PC-3 (cell line): ENCODE measurements at places on chromosomes 6 and 20.
A peak's percentile ranks its signal among the peaks of the same experiment; 100 is the strongest.

DNA sequence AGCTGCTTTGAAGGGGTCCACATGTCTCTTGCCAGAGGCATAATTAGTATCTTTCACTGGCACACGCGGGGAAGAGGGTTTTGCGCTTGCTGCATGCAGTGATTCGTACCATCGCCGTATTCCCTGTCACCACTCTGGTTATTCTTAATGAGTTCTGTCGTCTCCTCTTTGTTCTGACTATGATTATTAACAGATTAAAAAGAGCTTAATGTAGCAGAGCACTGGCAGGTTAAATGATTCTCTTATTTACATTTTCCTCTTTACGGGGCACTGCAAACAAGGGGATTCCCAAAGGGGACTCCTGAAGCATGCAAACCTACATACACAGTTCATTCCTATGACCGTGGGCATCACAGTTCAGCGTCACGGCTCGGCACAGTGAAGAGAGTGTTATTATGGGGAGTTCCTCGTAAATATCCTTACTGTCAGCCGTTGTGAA is 204.8 kb downstream of the DTNBP1 start:
- DNase-seq, result no peak

DNA sequence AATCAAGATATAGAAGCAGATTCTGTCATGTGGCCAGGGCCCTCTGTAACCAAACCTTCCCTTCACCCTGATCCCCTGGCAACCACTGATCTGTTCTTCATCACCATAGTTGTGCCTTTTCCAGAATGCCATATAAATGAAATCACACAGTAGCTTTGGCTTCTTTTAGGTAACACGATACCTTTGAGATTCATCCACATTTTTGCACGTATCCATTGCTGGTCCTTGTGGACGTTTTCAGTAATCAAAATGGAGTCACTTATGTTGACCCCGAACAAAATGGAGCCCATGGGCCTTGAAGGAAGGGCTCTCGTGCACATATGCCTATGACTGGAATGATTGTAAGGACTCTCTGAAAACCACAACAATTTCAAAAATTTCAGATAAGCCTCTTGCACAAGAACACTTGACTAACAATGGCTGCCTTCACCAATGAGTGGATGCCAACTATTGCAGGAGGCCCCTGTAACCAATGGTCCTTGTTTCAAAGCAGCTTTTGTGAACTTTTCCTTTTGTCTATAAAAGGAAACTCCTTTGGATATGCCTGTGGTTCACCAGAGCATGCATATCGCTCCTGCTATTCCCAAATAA is 84.3 kb upstream of the RALY start:
- DNase-seq, result peak; percentile 60

DNA sequence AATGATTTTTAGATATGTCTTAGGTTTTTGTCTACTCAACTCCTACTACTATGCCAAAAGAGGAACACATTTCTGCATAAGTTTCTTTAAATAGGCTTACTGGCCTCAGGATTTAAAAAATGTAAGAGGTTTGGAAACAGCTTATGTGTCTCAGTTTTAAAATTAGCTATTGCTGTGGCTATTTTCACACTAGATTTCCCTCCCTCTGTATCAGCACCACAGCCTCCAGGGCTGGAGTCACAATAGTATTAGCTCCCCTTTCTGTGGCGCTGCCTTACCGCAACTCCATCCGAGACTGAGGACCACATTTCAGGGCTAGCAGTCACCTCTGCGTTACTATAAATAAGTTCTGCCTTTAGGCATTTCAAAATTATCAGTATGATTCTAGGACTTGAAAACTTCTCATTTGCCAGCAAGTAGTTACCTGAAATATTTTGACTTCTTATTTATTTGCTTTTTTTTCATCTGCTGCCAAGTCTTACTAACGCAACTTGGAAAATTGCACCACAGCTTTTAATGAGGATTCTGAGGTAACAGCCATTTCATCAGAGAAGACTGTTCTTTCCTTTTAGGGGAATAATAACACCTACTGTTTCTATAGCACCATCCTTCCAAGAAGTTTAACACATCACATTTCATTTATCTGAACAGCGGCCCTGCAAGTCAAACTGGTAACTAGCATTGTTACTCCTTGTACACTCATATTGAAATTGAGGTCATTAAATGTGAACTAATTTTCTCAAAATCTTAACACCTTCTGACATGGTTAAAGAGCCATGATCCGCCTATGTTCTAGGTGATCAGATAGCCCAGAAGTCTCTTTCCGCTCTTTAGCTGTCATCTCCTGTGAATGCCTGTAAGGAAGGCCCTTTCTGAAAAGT is 105.9 kb downstream of the GJA10 start:
- DNase-seq, result no peak

GRCh38 chr6:131920656-131921055 is 30.5 kb downstream of the CCN2 start:
- no peak for DNase-seq

DNA sequence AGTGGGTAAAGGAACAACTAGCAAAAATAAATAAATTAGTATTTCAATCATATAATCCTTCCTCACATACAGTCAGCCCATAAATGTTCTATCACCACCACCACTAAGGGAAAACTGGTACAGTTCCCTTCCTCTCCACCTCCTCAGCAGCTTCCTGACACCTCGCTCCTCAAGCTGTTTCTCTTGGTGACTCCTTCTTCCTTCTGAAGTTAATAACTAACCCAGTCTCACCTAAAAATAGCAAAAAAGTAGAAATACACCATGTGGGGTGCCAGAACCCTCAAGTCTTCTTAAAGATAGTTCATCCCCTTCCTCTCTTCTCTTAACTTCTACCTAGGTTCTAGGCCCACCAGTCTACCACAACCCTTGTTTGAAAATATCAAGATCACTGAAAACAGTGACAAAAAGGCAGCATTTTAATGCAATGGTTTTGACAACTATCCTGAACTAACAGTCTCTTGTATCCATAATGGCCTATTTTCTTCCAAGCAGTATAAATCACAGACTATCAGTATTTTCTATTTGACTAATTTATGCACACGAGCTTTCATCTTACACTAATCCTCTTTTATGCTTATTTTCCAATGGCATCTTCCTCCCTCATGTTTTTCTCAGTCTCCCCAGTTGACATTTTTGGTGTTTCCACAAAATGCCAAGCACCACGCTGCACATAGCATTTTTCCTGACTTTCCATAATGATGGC is 85.5 kb downstream of the KHDC1L start:
- no peak for DNase-seq

- no peak for DNase-seq
Measured at GRCh38 chr6:87922947-87923330, 124.7 kb upstream of the SPACA1 start.

DNA sequence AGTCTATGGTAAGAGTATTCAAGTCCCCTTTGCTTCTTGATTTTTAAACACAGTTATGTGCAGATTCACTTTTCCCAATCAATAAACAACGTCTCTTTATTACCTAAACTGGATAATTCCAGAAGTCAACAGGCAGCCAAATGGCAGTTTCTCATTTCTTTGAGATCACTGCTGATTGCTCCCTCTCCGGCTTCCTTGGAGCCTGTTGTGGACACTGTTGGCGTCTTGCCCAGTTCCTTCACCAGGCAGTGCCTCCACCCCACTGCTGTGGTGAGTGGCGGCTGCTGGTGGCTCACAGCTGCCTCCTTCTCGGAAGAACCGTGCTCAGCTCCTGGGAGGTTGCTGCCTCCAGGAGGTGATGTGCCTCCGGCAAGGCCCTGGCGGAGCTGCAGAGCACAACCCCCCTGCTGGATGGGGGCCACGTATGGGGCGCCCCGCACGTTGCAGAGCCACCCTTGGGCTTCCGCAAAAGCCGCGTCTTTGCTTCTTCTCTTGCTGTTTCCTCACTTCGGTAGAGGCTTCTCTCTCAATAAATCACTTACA is 105.1 kb upstream of the CNKSR3 start:
- DNase-seq, result peak; percentile 72

GRCh38 chr20:5127859-5128424 is 1.1 kb downstream of the CDS2 start:
- no peak for DNase-seq

DNA sequence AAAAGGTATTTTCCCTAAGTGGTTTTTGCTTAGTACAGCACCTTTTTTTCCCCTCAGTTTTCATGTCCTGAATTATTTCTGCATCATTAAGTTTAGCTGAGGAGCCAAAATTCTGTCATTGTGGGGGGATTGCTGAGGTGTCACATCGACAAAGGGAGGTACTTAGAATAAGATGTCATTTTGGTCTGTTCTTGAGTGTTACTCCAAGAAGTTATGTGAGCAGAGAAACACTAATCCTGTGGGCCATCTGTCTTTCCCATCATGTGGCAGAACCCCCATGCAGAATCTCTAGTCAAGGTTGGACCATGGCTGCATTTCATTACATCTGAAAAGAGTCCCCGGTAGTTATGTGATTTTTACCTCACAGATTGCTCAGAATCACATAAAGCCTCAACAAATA is 167.8 kb upstream of the CENPW start:
- DNase-seq, result no peak

DNA sequence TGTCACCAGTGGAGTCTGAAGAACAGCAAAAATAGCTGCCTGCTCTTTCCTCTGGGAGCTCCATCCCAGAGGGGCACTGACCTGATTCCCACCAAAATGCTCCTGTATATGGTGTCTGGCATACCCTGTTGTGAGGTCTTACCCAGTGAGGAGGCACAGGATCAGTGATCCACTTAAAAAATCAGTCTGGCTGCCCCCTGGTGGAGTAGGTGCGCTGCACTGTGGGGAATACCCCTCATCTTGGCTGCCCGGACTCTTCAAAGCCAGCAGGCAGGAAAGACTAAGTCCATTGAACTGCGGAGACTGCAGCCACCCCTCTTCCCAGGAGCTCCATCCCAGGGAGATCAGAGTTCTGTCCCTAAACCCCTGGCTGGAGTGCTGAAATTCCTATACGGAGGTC is 230.9 kb upstream of the HTR1E start:
- peak; percentile 3 for DNase-seq

DNA sequence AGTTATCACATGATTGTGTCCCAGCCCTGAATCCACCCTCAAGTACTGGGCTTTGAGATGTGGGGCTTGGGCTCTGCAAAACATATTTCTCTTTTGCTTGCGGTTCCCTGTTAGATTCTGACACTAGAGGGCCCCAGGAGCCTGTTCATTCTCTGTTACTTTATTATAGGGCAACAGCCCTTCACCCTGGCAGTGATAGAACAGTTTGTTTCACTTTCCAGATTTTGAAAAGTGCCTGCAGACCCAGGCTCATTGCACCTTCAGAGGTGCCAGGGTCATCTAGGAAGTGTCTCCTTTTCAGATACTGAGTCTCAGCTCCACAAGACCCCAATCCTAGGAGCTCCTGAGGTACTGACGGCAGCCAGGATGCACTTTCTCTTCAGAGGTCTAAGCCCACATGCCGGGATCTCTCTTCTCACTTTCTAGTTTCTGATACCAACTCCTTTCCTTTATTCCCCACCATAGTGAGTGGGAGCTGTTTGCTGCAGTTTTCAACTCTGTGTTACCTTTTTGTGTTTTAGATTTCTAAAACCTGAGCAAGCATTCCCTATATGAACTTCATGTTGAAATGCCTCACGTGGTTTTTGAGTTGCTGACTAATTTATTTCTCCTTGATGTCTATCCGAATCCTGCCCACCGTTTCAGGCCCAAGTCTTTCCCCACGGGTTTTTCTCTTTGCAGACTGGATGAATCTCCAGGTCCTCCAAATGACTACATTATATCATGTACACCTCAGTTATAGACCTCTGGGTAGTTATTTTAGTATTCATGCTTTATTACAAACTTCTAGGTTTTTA is 10.9 kb downstream of the ABT1 start:
- peak; percentile 78 for DNase-seq

GRCh38 chr20:11114382-11114781 is 440.6 kb upstream of the JAG1 start:
- DNase-seq, result no peak

DNA sequence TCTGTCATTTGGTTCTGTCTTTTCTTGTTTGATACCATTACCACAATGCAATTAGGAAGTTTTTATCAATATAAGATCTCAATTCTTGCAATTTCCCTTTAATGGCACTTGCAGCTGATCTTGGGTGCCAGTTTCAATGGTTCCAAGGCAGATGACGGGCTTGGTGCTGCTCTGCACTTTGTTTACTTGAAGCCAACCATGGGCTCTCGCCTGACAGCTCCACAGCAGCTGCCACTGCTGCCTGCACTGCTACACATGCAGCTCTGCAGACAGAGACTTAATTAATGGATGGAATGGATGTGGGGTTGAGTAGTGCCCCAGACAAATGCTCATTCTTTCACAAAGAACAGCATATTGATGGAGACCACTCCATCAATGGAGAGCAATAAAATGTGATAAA is 1024.3 kb upstream of the EPHA7 start:
- no peak for DNase-seq

- DNase-seq, result no peak
Measured at GRCh38 chr6:138229072-138229471, 10.8 kb upstream of the PBOV1 start.
